Activated naive CD8-positive, alpha-beta T cell treated with anti-CD3 and anti-CD28 coated beads, Interleukin-2, amount 50 U/mL, for 24 hours (primary cell): ENCODE measurements at places on chromosomes 2 and 18.

DNA sequence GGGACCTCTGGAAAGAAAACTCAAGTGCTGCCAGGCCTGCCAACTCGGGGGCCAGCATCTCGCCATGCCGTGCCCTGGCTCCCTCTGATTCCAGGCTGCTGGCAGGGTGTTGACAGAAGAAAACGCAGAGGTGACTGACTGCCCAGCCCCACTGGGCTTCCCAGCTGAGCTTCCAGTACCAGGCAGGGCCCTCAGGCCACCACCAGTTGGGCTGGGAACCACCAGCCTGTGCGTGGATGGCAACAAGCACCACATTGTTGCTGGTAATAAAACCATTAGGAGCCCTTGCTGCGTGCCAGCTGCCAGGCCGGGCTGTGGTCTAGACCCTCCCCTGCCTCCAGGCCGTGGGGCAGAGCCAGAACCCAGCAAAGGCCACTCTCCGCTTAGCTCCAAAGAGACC is 9.2 kb downstream of the DNMT3A start:
- DNase-seq, result no peak

- DNase-seq, result no peak
These were observed 243.9 kb upstream of the TANK start for GRCh38 chr2:160916300-160916699.

GRCh38 chr2:133045787-133046186 is 375.8 kb upstream of the LYPD1 start:
- DNase-seq, result no peak

DNA sequence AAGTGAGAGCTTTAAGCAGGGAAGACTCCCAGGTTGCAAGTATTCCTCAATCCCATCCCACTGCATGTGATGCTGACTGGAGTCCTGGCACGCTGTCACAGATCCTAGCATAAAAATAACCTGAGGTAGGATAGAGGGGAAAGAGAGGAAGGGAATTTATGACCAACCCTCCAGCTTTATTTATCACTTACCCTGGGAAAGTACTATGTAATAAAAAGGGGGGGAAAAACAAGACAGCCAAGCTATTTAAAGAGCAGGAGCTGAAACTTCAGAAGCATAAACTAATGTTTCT is 122.2 kb downstream of the SLC8A1 start:
- no peak for DNase-seq

GRCh38 chr2:39121523-39122063 is 742 bp upstream of the SOS1 start:
- DNase-seq, result no peak

GRCh38 chr2:157806426-157807077 is 69.6 kb downstream of the ACVR1 start:
- DNase-seq, result no peak

DNA sequence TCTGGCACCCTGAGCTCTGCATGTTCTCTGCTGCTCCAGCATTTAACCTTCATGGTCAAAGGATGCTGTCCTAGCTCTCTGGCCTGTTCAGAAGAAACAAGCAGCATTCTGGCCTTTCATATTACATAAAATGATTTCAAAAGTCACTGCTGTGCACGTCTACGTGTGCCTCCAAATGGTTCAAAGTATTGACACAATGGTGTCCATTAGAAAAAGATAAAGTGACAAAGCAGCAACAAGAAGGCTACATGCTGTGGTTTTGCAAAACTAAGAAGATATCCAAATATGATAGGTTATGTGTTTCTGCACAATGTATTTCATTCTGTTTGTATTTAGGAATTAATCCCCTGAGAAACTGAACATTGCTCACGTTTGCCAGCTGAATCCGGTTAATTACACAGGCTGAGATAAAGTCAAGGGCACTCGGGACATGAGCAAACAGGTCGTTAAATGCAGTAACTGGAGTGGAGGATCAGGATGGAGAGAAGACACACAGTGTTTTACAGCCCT is 258.5 kb downstream of the DOK6 start:
- DNase-seq, result no peak
